ENCODE measurements at places on chromosomes 12 and 14.

- DNase-seq = peak; percentile 28
Measured at GRCh38 chr12:77102691-77103090, 37.3 kb upstream of the E2F7 start.

- DNase-seq = no peak
Measured at GRCh38 chr12:132713123-132713522, 2.5 kb downstream of the PGAM5 start.

DNA sequence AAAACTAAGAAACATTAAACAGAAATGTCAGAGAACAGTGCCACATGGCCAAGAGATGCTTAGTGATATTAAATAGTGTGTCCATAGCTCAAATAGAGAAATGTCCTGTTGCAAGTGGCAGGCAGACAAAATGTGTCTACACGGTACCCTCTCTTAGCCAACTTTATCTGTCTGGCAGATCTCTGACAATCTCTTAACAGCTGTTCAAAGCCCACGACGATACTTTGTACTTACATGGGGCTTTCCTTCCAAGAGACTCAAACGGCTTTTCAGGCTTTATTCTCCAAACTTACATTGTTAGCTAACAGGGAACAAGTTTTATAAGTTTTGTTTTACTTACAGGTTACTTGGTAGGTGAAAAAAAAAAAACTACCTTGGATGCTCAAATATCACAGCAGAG lies 45.6 kb downstream of the ARMH4 start:
- no peak for DNase-seq

- no peak for DNase-seq
Measured at GRCh38 chr14:43595096-43595772, 911.8 kb downstream of the FSCB start.

DNA sequence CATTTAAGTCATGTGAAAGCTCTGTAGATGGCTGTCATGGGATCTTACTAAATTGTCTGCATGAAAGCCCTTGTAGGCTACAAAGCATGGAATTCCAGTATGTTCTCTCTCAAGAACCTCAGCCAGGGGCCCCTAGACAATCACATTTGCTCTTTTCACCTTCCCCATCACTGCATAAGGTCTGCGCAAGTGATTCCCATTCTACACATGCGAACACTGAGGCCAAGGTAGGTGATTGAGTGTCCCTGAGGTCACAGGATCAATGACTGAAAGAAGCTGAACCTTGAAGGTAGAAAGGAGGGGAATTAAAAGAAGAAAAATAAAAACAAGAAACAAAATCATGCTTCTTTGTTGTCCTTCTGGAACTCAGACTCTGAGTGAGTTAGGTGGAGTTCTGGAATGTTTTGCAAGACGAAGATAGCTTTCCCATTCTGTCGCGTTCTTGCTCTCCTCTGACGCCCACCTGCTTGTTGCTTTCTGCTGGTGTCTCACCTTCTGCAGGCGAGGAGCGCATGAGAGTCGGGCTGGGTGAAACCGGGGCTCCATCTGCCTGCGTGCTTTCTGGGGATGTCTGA lies 79.9 kb downstream of the SPRING1 start:
- no peak for DNase-seq

GRCh38 chr12:31620311-31620710 lies 29.4 kb upstream of the DENND5B start:
- no peak for DNase-seq

DNA sequence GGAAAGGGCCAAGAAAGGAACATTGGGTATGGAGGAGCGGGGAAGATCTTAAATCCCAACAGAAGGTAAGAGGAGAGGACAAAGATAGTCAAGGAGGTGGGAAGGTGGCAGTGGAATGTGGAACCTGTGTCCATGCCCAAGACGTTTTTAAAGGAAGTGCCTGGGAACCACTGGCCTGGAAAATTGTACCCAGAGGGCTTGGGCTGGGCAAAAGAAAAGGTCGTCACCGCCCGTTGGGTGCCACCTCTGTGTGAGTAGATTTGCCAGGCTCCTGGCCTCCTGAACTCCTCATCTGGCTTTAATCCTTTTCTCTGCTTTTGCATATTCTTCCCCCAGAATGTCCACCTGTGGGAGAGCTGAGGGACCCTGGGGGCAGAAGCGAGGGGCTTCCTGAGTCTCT lies 32.6 kb downstream of the JDP2 start:
- no peak for DNase-seq

DNA sequence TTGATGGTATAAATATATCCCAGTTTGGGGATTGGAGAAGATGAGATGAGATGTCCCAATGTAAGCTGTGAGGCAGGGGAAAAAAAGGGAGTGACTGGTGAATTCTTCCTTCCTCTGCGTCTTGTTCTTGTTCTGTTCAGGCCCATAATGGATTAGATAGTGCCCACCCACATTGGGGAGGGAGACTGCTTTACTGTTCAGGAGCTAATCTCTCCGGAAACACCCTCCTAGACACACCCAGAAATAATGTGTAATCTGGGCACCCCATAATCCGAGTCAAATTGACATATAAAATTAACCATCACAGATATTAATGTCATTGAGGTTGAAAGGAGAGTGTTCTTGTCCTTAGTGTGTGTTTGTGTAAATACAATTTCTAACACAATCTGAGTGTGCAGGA lies 29.3 kb downstream of the ETV6 start:
- DNase-seq = no peak

GRCh38 chr12:103462675-103463074 lies 33.1 kb downstream of the C12orf42 start:
- DNase-seq = no peak

GRCh38 chr12:88495031-88495430 lies 85.2 kb downstream of the KITLG start:
- no peak for DNase-seq

DNA sequence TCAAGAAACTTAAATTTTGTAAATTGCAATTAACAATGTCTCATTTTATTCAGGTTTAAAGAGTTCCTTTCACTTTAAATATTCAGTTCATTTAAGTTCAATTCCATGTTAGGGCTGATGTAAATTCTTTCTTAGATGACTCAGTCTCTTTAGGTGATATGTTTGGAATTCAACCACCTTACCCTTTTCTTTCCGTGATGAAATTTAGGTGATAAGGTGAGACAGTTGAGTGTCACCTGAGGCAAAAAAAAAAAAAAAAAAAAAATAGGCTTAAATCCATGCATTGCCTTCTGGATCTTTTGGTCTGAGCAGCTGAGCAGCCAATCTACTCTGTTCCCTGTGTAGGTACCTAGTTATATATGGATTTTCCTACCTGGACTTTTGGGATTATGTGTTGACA lies 299.5 kb downstream of the DAD1 start:
- DNase-seq = peak; percentile 79

DNA sequence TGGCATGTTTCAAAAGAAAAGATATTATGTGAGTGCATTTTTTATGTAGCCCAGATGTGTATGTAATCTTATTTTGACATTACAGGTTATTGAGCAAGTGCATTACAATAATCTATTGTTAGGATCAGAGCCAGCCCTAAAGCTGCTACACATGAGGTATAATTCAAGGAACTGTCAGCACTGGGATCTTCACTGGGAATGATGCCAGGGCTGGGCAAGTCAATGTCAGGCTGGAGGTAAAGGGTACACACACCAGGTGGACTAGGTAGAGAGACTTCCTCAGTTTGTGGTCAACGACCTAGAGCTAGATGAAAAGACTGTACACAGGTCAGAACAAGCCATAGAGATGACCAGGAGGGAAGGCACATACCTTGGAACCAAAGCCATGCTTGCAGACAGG lies 15.4 kb downstream of the TRIM9 start:
- no peak for DNase-seq

- DNase-seq = no peak
Measured at GRCh38 chr12:92036061-92036620, 109.5 kb downstream of the BTG1 start.

GRCh38 chr12:70590051-70590450 lies 47.2 kb downstream of the PTPRB start:
- peak; percentile 64 for DNase-seq

- DNase-seq = no peak
Measured at GRCh38 chr12:53755451-53755891, 3.7 kb upstream of the CISTR start.

GRCh38 chr14:50312734-50313054 lies 570 bp downstream of the DMAC2L start:
- DNase-seq = no peak

DNA sequence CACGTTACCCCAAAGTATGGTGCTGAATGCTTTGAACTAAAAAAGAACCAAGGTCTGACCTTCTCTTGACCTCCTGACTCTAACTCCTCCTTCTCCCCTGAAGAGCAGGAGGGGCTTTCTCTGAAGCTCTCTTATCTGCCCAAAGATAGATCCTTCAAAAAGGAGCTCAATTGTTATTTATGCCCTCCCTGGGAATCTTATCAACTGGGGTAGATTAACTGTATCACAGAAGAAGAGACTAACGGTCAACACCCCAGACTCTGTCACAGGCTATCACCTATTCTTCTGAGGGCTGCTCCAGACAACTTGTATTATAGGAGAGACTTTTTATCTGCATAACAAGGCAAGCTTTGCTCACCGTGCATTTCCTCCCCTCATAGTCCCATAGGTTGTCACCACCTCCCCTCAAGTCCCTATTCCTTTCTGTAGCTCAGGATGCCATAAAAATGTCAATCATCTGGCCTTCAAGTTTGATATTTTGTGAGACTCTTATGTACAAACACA lies 86.6 kb downstream of the PAPLN start:
- no peak for DNase-seq

GRCh38 chr12:110768960-110769359 lies 26.3 kb upstream of the PPP1CC start:
- no peak for DNase-seq

GRCh38 chr14:54737132-54737711 lies 165.4 kb downstream of the GCH1 start:
- DNase-seq = peak; percentile 36

DNA sequence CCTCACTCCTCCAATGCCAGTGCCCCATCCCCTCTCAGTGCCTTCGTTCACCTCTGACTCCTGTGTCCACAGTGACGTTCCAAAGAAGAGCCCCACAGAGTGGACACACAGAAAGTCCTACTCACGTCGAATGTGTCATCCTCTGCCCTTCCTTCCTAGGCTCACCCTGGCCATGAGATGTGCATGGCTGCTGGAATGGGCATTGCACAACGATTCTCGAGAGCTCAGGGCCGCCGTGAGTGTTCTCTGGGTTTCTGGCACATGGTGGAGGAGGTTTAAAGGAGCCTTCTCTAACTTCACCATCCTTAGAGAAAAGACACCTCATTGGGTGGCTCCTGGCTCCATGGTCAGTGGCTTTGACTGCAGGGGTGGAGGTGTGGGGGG lies 12.8 kb upstream of the CEP170B start:
- DNase-seq = no peak

DNA sequence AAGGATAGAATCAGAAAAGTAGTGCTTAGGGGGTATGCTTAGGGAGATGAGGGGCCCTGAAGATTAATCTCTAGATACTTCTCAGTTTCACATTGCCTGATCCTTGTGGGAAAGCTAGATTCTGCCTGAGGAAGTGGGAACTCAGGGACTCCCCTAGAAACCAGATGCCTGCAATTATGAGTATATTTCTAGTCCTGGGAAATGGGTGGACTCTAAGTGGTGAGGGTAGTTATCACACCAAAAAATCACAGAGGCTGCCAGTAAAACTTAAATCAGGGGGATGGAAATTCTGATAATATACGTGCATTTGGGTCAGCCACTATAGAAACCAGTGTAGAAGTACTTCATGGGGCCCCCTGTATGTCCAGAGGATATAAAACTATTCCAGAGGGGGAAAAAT lies 18.3 kb downstream of the HOXC4 start:
- no peak for DNase-seq

GRCh38 chr12:111469401-111469800 lies 63.7 kb downstream of the SH2B3 start:
- no peak for DNase-seq

DNA sequence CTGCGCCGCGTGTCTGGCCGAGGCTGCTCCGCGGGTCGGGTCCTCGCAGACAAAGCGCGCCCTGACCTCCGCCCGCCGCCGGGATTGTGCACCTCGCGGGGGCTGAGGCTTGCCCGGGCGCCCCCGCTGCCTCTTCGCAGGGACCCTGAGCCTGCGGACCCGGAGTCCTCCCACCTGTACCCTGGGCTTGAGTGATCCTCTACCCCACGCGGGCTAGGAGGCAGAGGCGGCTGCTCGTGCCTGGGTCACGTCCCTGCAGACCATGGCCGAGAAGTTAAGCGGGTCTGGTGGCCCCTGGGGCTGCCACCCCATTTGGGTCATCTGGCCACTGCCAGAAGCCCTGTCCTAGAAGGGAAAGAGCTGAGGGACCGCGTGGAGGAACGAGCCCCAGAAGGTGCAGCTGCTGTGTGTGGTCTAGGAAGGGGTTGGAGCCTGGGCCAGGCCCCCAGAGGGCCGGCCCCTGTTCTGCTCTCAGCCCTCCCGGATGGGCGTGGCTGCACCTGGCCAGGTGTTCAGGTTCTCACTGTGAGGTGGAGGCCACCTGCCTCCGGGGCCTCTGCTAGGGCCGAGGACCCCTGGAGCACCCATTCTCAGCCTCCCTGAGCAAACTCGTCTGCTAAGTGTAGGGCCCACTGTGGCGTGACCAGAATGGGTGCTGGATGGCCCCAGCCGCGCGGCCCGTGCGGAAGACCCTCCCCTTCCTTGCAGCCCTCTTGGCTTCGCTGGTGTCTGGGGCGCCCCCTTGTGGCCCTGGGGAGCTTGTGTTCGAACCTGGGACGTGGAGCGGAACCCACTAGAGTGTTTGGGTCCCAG lies 49.6 kb downstream of the LRCOL1 start:
- peak; percentile 80 for DNase-seq

- DNase-seq = no peak
Measured at GRCh38 chr14:74893614-74894091, 11.9 kb downstream of the DLST start.

DNA sequence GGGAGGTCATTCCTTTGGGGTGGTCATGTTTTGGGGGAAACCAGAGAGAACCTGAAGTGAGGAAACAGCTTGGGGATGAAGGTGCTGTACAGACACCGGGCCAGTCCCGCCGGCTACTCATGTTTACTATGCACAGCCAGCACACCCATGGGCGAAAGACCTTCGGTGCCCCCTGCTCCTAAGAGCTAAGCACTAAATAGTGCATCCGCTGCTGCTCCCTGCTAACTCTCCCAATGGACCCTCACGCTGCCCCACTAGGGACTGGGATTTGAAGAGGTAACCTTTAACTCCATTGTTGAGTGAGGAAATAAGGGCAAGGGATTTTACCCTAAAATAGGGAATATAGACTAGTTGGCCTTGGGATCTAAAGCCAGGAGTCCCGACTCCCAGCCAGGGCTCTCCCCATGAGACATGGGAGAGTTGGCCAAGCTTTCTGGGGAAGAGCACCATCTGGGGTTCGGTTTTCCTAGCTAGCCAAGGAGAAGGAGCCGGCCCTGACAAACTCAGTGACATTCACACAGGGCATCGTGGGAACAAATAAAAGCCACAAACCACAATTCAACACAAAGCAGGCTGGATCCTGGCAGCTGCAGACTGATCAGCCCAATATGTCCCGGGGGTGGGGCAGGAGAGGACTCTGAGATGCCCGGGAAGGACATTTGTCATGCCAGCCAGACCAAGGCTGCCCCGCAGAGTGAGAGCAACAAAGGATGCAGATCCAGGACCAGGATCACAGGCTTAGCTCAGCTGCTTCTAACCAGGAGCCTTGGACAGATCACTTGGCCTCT lies 91.7 kb downstream of the SINHCAF start:
- DNase-seq = no peak

Data from RWPE1 (cell line).